HEK293T (cell line): ENCODE measurements at places on chromosomes 1 and 21.

- DNase-seq, result no peak
These were observed 3.2 kb downstream of the GPATCH4 start for GRCh38 chr1:156598125-156598524.

GRCh38 chr1:245298781-245299180 lies 144.0 kb downstream of the KIF26B start:
- DNase-seq, result no peak

GRCh38 chr21:14486869-14487268 lies 59.2 kb downstream of the SAMSN1 start:
- no peak for DNase-seq

GRCh38 chr21:28018741-28019669 lies 973.7 kb downstream of the LTN1 start:
- no peak for DNase-seq

- no peak for DNase-seq
These were observed 548.9 kb downstream of the NUF2 start for GRCh38 chr1:163870666-163871065.

GRCh38 chr21:35077466-35077865 lies 28.4 kb upstream of the RUNX1 start:
- DNase-seq, result no peak

DNA sequence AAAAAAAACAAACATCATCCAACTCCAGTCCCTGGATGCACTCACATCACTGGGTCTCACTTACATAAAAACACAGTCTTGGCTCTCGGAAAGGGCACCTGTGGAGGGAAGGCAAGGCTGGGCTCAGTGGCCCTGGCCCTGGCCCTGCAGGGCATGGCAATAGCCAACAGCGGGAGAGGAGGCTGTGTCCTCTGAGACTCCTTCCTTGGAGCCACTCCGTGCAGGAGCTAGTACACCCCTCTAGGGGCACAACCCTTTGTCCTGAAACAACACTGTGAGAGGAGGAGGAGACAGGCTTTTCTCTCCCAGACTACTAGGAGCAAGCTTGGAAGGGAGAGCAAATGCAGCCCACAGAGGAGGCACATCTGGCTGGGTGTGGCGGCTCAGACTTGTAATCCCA lies 28.0 kb downstream of the URB1 start:
- no peak for DNase-seq

- no peak for DNase-seq
These were observed 79.5 kb downstream of the TNFSF18 start for GRCh38 chr1:172971241-172971640.

GRCh38 chr1:172277275-172277674 lies 143.2 kb upstream of the C1orf105 start:
- no peak for DNase-seq

GRCh38 chr1:33576821-33577599 lies 104.6 kb downstream of the ZSCAN20 start:
- no peak for DNase-seq

GRCh38 chr1:17875171-17875881 lies 120.2 kb downstream of the ACTL8 start:
- DNase-seq, result no peak

DNA sequence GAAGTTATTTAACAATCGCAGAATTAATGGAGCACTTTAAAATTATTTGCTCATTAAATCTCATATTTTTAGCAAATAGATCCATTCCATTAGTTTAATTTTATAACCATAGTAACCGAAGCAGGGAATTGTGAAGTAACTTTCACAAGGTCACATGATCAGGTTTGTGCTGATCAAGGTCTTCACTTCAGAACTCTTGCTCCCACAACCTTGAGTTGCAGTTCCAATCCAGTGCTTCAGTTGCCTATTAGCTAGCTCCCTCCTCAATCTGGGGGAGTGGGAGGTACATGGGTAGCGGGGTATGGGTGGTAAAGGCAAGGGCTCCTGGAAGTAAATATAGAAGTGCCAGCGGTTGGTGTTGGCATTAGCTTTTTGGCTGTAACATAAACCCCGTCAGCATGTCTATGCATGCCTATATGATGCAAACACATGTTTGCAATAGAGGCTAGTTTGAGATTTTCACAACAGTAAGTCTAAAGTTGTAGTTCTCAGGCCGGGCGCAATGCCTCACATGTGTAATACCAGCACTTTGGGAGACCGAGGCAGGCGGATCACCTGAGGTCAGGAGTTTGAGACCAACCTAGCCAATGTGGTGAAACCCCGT lies 5.8 kb downstream of the ATP5IF1 start:
- no peak for DNase-seq

DNA sequence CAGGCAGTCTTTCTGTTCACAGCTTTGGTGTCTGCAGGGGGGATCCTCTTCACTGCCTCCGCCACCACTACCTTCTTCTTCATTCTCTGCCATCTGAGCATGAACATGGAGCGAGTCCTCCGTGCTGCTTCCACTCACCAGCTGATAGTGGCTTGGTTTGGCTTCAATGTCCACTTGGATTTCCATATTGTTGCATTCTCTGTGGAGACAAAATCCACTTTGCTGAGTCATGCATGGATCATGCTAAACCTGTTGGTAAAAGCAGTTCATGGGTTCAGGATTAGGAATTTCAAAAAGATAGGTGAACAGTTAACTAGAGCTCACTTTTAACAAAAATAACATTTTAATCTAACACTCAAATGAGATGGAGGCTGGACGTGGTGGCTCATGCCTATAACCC lies 27.5 kb downstream of the RNF19B start:
- DNase-seq, result no peak

GRCh38 chr21:41928621-41929220 lies 25.1 kb downstream of the C2CD2 start:
- DNase-seq, result no peak

DNA sequence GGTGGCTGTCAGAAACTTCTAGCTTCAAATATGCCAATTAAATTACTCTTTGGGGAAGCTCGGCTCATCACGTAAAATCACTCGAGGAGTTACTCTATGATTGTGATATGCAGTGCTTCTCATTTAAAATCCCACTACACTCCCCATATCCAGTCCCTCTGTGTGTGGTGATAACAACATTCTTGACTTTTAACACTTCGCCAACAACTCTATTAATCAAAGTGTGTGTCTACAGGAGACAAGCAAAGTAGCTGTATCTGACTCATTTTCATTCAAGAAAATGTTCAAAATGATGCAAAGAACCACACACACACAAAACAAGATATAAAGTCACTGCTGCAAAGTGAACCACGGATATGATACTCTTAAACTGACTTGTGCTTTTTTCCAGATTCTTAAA lies 341.3 kb downstream of the DSCAM start:
- DNase-seq, result no peak

DNA sequence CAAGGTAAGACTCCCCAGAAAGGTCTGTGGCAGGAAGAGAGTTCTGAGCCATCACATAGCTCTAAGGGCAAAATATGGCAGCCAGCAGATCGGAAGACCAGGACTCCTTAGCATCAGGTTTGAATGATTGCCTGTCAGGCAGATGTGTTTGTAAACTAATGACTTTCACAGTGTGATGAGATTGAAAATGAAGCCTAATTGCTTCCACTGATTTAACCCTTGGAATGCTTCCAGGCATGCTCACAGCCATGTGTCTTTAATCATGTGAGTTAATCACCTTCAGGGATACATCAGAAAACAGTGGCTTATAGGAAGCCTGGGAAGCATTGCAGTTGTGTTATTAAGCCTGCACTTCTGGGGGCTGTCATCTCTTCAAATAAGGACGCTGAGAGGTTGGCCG lies 82.8 kb downstream of the LRRC53 start:
- no peak for DNase-seq

DNA sequence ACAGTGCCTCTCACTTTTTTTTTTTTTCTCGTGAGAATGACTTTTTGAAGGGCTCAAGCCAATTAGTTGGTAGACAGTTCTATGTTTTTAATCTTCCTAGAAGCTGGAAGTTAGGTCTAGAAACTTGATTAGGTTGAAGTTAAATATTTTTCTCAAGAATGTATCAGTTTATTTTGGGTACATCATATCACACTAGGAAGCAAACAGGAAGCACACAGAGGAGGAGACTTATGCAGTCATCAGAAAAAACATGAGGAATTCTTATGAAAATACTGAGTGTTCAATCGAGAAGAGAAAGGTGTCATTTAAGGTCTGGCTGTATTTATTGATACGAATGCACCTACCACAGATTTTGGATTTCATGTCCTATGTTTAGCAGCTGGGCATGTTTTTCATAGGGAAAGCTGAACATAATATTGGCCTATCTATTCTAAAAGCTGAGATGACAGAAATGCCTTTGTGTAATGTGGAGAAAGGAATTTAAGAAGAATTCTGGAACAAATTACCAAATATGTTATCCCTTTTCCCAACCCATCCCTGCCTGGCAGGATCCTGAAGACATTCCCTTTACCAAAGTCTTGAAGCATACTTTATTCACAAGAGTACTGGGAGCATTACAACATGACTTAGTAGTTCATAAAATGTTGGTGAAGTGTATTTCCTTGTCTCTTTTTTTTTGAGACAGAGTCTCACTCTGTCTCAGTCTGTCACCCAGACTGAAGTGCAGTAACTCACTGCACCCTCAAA lies 17.5 kb upstream of the ZFP69B start:
- DNase-seq, result no peak

DNA sequence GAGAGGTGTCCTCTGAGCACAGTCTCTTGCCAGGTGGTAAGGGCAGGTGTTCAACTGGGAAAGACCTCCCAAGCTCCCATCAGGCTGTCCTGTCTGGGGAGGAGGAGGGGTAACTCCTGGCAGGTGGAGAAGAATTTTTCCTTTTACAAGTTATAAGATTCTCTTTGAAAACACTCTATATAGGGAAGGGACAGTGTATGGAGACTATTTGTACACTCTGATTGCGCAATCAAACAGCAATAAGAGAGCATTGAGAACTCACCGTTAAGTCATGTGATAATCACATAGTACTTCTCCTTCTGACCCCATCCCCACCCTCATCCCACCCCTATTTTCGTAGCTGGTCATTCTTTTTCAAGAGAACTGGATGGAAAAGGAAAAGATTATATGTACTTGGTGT lies 179.3 kb upstream of the ZNF644 start:
- no peak for DNase-seq

DNA sequence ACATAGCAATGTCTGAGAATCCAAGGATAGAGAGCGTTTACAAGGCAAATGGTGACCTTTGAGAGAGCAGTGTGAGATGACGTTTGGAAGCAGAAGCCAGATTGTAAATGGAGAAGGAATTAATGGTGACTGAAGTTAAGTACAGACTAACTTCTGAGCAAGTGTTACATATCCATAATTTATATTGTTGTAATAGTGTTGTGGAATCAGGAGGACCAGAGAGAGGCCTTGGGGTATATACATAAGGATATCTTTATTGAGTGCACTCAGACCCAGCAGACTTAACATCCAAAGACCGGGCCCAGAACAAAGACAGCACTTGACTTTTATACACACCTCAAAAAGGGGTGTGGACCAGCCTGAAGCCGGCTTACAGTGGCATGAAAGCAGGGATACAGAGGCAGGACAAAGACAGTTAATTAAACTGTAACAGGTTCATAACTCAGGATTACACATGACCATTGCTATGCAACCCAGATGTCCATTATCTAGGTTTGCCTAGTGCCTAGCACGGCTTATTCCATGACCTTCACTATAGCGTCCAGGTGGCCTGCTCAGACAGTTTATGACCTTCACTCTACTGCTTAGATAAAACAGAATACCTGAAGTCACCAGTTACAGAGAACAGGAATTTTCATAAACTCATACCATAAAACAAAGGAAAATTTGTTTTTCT lies 2.7 kb upstream of the MGST3 start:
- DNase-seq, result no peak

- DNase-seq, result no peak
These were observed 38.0 kb upstream of the COL24A1 start for GRCh38 chr1:86194491-86195034.

GRCh38 chr1:58058323-58058722 lies 488.2 kb downstream of the OMA1 start:
- DNase-seq, result no peak

- no peak for DNase-seq
These were observed 760 bp downstream of the PEX14 start for GRCh38 chr1:10475510-10475909.

- DNase-seq, result no peak
These were observed 29.9 kb downstream of the VASH2 start for GRCh38 chr1:212980123-212980785.

DNA sequence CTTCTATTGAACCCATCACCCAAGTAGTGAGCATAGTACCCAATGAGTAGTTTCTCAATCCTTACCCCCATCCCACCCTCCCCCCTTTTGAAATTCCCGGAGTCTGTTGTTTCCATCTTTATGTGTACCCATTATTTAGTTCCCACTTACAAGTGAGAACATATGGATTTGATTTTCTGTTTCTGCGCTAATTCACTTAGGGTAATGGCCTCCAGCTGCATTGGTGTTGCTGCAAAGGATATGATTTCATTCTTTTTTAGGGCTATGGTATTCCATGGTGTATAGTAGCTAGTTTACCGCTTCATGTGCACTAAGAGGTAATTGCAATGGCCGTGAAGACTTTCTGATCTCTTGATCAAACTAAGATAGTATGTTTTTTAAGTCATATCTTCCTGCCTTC lies 107.5 kb upstream of the SERTAD4 start:
- DNase-seq, result no peak

GRCh38 chr1:48003741-48004531 lies 6.8 kb upstream of the TRABD2B start:
- no peak for DNase-seq

DNA sequence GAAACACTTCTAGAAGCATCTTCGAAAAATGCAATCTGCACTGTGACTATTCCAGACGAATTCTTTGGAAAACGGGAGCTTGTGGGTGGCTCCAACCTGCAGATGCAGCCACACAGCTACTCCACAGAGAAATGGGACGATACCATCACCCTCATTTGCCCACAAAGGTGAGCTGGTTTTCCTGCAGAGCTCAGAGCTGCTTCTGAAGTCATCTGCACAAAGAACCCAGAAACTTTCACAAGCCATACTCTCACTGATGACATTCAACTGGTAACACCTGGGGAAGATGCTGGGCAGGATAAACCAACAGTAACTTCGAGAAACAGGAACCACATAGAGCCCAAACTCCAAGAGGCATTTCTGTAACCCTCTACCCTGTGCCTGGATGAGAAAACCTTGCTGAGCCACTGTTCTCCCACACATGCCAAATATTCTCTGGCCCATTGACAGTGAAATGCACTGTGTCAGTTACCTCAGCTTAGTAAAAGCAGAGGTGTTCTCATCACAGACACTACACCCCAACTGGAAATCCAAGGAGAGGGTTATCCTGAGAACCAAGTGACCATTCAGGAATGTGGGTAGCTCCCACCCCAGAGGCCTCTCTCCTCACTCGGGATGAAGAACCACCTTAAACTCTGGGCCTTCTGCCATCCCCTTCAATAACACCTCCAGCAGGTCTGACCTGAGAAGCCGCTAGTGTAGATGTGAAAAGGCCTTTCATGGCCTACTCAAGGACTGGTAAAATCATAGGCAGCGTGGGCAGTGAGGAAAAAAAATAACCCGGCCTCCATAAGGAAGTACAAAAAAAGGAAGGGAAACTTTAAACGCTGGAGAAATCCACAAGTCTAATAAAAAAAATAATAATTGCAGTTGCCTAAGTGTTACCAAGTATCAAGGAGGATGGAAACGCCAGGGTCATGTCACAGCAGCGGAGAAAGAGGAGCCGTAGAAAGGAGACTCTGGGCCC lies 56.7 kb downstream of the HSF2BP start:
- no peak for DNase-seq

GRCh38 chr1:228941666-228942065 lies 206.4 kb downstream of the RHOU start:
- DNase-seq, result no peak
